Urinary bladder (tissue), 4 donors: ENCODE measurements at places on chromosomes 6 and 20. TPM values are rescaled to one million over a fixed set of nuclear protein-coding genes. Genes with fewer than 3 reads are reported as not detected.

PSORS1C2 gene
- not detected for polyA plus RNA-seq

C4A gene
- polyA plus RNA-seq = 126 TPM

OR2H2 gene
- not detected for polyA plus RNA-seq

ERVFRD-1 gene
- 0.22 TPM for polyA plus RNA-seq

- no peak for DNase-seq
These were observed 22.6 kb downstream of the BPIFB1 start for GRCh38 chr20:33305589-33306057.

GRCh38 chr6:13433709-13434121 is 53.7 kb downstream of the GFOD1 start:
- no peak for DNase-seq

DNA sequence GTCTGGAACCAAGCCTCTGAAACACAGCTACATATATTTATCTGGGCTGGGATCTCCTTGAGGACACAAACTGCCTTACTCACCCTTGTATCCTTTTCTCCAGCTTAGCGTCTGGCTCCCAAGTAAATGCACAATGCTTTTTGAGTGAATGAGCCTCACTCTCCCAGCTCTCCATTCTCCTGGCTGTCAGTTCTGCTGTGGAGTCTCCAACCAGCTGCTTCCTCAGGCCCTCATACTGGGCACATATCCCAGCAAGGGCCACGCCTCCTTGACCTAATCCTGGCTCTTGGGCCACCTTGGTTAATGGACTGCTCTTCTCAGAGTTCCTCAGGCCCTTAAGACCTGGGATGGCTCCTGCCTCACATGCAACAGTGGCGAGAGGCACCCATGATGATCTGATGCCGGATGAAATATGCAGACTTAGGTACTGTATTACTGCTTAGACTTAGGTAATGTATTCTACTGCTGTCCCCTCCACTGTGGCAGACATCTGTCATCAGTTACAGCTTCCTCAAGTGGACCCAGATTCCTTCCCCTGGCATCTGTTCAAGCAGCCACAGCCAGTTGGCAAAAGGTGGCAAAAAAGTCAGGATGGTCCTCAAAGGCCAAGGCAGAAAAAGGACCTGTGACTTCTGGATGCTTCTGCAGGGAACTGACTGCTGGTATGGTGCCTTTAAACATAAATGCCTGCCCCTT is 16.5 kb downstream of the SNHG17 start:
- DNase-seq = no peak

DNA sequence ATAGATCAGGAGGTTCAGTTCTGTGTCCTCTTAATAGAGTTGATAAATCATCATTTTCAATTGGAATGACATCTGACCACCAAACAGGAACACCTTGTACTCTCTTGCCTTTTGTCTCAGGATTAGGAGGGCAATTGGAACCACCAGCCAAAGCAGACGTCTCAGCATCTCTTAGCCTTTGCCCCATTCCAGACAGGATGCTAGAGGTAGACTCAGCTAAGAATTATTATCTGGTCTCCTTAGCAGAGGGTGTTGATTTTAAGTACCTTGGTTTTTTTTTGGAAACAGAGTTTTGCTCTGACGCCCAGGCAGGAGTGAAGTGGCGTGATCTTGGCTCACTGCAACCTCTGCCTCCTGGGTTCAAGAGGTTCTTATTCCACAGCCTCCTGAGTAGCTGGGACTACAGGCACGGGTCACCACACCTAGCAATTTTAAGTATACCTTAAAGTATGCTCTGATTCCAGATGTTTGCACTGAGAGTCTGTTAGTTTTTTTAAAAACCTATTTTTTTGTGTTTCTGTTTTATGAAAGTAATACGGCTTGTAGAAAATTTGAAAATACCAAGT is 28.0 kb upstream of the ELOVL5 start:
- no peak for DNase-seq

GRCh38 chr6:98967616-98968015 is 19.9 kb upstream of the FBXL4 start:
- DNase-seq = no peak

GRCh38 chr20:45822857-45823256 is 4.3 kb downstream of the TNNC2 start:
- no peak for DNase-seq

- DNase-seq = no peak
These were observed 236.3 kb downstream of the HAO1 start for GRCh38 chr20:7703996-7704395.
